ENCODE measurements at places on chromosomes 2 and 18. TPM values are rescaled to one million over a fixed set of nuclear protein-coding genes. Genes with fewer than 3 reads are reported as not detected.

DNA sequence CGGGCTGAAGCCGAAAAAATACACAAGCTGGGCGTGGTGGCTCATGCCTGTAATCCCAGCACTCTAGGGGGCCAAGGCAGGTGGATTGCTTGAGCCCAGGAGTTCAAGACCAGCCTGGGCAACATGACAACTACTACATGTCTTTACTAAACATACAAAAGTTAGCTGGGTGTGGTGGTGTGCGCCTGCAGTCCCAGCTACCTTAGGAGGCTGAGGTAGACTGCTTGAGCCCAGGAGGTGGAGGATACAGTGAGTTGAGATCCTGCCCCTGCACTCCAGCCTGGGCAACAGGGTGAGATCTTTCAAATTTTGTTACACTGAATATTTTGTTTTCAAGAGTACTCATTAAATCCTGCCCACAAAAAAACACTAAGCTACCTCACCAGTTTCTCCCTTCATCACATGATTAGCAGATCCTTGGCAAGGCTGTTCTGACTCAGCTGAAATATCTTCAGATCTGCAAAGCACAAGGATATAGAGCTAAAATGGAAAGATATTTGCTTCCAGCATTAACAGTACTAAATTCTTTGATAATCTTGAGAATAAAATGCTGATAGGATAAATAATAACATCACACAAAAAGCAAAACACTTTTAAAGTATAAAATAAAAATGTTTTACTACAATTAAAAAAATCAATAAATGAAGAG lies 28.2 kb upstream of the MCM6 start:
- H3K4me1 ChIP-seq: no peaks in the 10 kb centered on the region
- no peaks in the 10 kb centered on the region for H3K36me3 ChIP-seq
- H3K27ac ChIP-seq: no peak overlapping the region
- no peak for DNase-seq
- H3K4me3 ChIP-seq: no peak overlapping the region
- H3K27me3 ChIP-seq: no peaks in the 10 kb centered on the region

GRCh38 chr2:38400513-38400912 lies 23.4 kb upstream of the ATL2 start:
- H3K4me3 ChIP-seq: no peak overlapping the region
- H3K4me1 ChIP-seq: peaks cover 1% of the 10 kb centered on the region
- no peak for DNase-seq
- no peaks in the 10 kb centered on the region for H3K36me3 ChIP-seq
- no peaks in the 10 kb centered on the region for H3K27me3 ChIP-seq
- H3K27ac ChIP-seq: no peak overlapping the region

DNA sequence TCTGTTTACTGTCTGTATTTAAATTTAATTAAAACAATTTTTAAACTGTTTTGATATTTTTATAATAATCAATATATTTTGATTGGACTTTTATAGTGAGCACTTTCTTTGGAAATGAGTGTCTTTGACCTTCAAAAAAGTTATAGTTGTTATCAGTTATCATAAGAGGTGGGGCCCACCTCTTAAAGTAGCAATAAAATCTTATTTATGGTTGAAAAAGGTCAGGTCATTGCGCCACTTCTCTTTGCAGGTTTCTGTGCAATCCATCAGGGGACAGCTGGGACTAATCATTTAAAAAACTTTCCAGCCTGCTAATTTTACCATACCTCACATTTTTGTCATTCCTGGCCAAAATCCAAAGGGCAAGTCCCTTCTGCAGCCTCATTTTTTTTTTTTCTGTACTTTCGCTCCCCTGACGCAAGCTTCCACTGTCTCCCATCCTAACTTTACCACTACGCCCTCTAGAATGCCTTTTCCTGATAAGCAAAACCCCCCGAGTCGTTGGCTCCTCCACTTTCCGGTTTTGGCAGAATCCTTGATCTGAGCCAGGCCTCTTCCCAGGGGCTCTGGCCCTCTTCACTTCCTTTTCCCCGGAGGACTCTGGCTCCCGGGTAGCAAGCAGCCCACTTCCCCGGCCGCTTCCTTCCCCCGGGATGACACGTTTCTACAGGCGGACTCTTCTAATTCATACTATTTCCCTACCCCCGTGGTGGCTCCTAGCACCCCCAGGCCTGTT lies 1.1 kb upstream of the SEH1L start:
- peaks cover 3% of the 10 kb centered on the region for H3K4me1 ChIP-seq
- H3K36me3 ChIP-seq: no peaks in the 10 kb centered on the region
- H3K4me3 ChIP-seq: peak overlapping the region; percentile 64
- no peaks in the 10 kb centered on the region for H3K27me3 ChIP-seq
- peak; percentile 64 for DNase-seq

DNA sequence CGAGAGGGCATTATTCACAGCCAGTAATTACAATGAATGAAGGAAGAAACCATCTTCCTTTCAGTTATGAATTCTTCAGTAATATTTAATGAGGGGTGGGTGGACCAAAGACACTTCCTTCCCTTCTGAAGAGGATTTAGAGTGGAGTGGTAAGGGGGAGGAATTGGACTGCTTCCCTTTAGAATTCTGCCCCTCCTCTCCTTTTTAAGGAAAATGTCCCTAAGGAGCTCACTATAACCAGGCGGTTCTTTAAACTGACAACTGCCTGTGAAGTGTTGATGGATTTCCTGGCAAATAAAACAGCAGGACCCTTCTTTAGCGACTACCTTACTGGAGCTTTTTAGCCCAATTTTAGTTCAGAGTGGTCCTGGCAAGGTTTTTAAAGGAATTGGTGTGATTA lies 86.4 kb downstream of the LIMS1 start:
- H3K4me3 ChIP-seq: no peak overlapping the region
- DNase-seq: no peak
- H3K36me3 ChIP-seq: no peaks in the 10 kb centered on the region
- H3K27me3 ChIP-seq: no peaks in the 10 kb centered on the region
- no peak overlapping the region for H3K27ac ChIP-seq
- H3K4me1 ChIP-seq: peaks cover 21% of the 10 kb centered on the region

Gene NYAP2
- total RNA-seq: not detected

Gene FAHD2B
- 33.9 TPM for total RNA-seq

Gene ASTL
- total RNA-seq: not detected

Gene GPD2
- 30.1 TPM for total RNA-seq

Gene SH3RF3
- 3.8 TPM for total RNA-seq

All from ovary (tissue), 10 donors.